Stimulated activated CD8-positive, alpha-beta memory T cell treated with anti-CD3 and anti-CD28 coated beads, Interleukin-2, amount 100 ng/mL, for 1 hour (primary cell): ENCODE measurements at places on chromosomes 2 and 18.

DNA sequence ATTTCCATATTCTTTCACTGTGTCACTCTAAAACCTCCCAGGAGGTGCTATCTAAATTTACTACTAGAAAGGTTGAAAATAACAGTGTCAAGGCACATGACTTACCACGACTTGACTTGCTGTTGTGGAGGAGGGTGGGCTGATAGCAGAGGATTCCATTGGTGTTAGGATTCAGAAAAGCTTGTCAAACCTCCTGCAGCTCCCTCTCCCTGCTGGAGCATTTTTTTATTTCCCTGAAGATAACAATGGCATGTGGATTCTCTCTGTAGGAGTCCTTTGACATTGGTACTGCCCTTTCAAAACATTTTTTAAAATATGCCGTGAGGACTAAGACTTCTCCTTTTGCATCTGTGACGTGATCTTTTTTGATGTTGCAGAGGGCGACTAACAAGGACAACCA, 696.9 kb upstream of the GYPC start:
- DNase-seq = no peak

DNA sequence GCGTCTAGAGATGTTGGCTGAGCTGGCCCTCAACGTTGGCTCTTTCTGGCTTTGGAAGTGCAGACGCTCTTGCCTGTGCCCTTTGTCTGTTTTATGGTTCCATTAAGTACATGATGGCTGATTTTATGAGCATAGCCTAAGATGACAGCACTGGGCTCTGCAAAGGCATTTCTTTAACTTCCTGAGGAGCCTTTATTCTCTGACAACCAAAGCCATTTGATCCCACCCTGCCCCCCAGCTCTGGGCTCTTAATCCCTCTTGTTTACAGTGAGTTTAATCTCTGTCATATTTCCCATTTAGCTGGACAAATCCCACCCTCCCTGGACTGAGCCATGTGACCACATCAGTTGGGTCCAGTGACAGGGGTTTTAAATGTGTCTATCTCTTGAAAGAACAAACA, 195.9 kb downstream of the ACKR3 start:
- no peak for DNase-seq

DNA sequence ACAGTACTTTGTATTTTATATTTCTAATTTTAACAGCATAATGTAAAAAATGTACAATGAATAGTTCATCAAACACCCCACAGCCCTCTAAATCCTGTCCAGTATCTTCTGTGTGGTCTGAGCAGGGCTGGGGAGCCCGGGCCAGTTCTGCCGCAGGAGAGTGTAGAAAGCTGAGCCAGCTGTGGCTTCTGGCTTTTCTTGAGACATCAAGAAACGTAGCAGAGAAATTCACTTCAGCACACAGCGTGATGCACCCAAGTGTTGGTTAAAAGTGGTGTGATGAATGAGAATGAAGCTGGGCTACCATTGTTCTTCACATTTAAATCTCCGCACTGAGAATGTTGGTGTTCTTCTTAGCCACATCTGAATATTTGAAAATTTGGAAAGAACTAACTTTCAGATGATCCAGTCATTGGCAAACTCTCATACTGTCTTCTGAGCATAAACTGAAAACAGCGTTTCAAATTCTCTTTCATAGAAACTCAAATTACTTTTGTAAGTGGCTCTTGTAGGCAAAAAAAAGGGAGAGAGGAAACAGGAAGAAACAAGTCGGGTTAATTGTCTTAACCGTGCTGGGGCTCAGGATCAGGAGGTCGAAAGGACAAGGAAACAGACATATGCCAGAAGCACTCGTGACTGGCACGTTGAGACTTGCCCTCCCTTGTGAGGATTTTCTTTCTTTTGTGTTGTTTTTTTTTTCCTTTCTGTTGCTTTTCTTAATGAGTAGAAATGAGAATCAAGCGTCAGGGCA, 23.4 kb upstream of the TMEM87B start:
- DNase-seq = no peak

- DNase-seq = no peak
Measured at GRCh38 chr2:129078548-129078947, 759.9 kb upstream of the HS6ST1 start.

- no peak for DNase-seq
Measured at GRCh38 chr2:202429164-202429980, 53.2 kb downstream of the BMPR2 start.

GRCh38 chr2:231680285-231680991, 27.9 kb upstream of the PTMA start:
- DNase-seq = no peak

- DNase-seq = no peak
Measured at GRCh38 chr2:100206731-100207255, 64.4 kb upstream of the AFF3 start.

GRCh38 chr2:240557808-240558207, at the start of gene ANKMY1:
Gene ANKMY1, minus strand, starts transcription at chr2:240557988. Its CDS starts 653 bp downstream, at chr2:240557335.
- DNase-seq = peak; percentile 44

- DNase-seq = no peak
Measured at GRCh38 chr2:173830170-173830569, 135.0 kb downstream of the SP3 start.

- DNase-seq = no peak
Measured at GRCh38 chr2:46296216-46296839, 879 bp upstream of the EPAS1 start.

DNA sequence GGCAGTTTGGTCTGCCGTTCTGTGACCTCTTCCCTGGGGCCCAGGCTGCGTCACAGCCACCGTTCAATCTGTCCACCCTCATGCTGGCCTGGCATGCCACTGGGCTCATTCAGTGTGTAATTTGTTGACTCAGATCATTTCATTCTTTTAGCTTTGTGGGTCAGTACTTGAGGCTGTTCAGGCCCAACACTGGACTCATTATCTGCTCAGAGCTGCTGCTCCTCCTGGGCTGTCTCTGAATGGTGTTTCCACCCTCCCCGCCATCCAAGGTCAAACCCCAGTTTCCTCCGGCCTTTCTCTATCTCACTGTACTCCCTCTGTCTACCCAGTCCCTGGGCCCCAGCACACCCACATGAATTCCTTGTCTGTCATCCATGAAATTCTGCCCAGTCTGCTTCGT, 152.4 kb upstream of the NCK2 start:
- DNase-seq = no peak

DNA sequence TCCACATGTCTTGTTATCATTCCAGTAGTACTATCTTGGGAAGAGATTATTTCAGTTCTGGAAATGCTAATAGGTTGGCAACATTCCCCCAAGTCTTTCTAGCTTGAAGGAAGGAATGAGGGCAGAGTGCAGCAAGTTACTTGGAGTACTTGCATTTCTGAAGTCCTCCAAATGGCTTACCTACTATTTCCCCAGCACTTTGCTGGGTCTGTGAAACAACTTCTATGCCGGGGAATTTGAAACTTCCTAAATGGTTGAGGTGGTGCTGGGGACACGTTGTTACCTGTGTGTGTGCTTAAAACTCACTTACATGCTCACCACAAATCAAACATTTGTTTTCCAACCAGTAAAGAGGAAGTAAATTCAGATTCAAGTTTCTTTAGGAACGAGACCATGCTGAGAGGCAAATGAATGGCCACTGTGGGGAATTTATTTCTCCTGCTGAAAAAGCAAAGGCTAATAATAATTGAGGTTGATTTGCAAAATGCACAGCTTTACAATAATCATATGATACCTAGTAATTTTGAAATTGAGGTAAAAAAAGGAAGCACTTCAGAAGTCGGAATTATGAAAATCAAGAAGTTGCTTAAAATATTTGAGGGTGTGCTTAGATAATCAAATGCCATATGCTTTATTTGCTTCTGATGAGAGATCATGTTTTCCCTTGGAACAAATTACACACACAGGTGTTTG, 1167.7 kb upstream of the ZEB2 start:
- DNase-seq = no peak

- no peak for DNase-seq
Measured at GRCh38 chr2:54336977-54337255, 80.9 kb upstream of the TSPYL6 start.

GRCh38 chr2:220451438-220451837, 824.0 kb downstream of the SLC4A3 start:
- no peak for DNase-seq

- no peak for DNase-seq
Measured at GRCh38 chr2:237453671-237454070, 33.4 kb upstream of the MLPH start.

GRCh38 chr18:51120809-51121596, 76.5 kb downstream of the MEX3C start:
- no peak for DNase-seq

- DNase-seq = no peak
Measured at GRCh38 chr2:8004250-8004681, 677.6 kb upstream of the ID2 start.

GRCh38 chr2:17136231-17136630, 382.0 kb downstream of the RAD51AP2 start:
- no peak for DNase-seq

GRCh38 chr18:63831080-63831788, 56.0 kb downstream of the SERPINB7 start:
- no peak for DNase-seq

- no peak for DNase-seq
Measured at GRCh38 chr2:12448846-12449505, 267.8 kb upstream of the TRIB2 start.

- no peak for DNase-seq
Measured at GRCh38 chr2:74440378-74441169, 1.2 kb downstream of the RTKN start.

- no peak for DNase-seq
Measured at GRCh38 chr2:166563894-166564293, 69.8 kb upstream of the SCN7A start.

- no peak for DNase-seq
Measured at GRCh38 chr2:120238728-120239487, 13.7 kb upstream of the RALB start.
